ENCODE measurements at places on chromosomes 5 and 9.
A peak's percentile ranks its signal among the peaks of the same experiment; 100 is the strongest.

- peak; percentile 81 for DNase-seq
Measured at GRCh38 chr5:97162045-97162444, 19.6 kb upstream of the LIX1 start.

- peak; percentile 67 for DNase-seq
Measured at GRCh38 chr5:62340392-62340791, 34.4 kb downstream of the KIF2A start.

GRCh38 chr5:9062873-9063272 lies 483.0 kb downstream of the SEMA5A start:
- DNase-seq = no peak

DNA sequence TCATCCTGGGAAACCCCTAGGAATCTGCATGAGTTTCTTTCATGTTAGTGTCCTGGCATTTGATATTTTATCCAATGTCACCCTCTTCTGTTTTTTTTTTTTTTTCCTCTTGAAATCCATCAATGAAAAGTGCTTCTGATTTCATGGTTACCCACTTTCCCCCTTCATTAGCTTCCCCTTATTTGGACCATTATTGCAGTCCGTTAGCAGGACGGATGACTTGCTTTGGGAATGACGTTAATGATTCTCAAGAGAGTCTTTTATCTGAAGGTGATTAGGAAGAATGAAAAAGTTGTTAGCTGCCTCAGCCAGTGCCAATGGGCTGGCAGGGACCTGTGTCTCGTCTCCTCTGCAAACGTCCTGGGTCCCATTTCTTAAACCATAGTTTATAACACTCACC lies 134.7 kb downstream of the SEMA6A start:
- DNase-seq = no peak

- DNase-seq = peak; percentile 11
Measured at GRCh38 chr9:78038620-78039300, 7.1 kb upstream of the GNAQ start.

GRCh38 chr9:132267660-132268059 lies 87.1 kb downstream of the SETX start:
- DNase-seq = no peak

GRCh38 chr5:163563880-163564279 lies 58.5 kb downstream of the MAT2B start:
- DNase-seq = no peak

GRCh38 chr5:89246864-89247263 lies 363.9 kb upstream of the MEF2C start:
- no peak for DNase-seq

DNA sequence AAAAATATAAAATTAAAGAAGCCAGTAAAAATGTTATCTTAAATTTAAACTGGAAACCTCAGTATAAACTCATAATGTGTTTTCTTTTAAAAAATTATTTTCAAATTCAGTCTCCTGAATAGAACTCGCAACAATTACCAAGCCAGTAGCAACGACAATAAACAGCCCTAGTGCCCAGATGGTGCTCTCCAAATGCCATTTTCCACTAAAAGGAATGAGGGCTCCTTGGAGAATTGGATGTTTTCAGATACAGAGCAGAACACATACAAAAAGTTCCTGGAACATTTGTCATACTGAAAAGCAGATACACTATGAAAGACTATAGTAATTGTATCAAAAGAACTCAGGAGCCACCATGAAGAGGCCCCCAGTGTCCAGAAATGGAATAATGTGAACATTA lies 97.4 kb downstream of the TMC1 start:
- no peak for DNase-seq

- no peak for DNase-seq
Measured at GRCh38 chr5:79189439-79190234, 46.3 kb upstream of the JMY start.

GRCh38 chr9:117340422-117340821 lies 74.4 kb downstream of the ASTN2 start:
- no peak for DNase-seq

DNA sequence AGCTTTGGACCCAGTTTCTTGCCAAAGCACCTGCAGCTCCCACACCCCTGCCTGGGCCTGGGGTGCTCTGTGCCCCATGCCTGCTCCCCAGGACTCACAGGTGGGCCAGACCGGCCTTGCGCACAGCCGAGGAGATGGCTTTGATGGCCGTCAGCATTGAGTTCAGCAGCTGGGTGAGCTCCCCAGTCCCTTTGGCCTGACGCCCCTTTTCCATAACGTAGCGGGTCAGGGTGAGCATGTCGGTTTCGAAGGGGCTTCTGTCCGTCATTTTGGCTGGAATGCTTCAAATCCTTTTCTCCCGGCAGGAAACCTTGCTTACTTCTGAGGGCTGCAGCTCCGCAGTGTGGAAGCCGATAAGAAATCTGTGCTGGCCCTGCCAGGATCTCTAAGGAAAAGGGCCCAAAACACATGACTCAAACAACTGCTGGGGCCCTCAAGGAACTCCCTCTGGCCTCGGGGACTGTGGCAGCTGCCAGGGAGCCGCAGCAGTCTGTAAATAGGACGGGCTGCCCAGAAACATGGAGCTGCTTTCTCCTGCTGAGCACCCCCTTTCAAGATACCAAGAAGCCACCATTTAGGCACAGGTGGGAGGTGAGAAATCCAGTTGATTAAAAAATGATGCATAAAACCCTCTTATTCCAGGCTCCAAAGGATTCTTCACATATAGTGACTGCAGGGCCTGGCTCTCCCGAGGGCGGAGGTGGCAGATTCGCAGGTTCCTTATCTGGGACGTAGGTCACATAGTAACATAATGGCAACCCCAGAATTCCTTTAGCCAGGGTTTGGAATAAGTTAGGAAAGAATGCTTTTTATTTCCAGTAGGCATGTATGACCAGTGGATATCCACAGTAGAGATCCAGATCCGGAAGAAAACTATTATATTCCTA lies at the start of gene FBP2:
Gene FBP2, minus strand, starts transcription at position 366 of the 887 bp plus-strand sequence. Its CDS starts 98 bp downstream, at position 268.
- DNase-seq = no peak

GRCh38 chr9:72361217-72361616 lies 3.8 kb downstream of the ZFAND5 start:
- DNase-seq = no peak

DNA sequence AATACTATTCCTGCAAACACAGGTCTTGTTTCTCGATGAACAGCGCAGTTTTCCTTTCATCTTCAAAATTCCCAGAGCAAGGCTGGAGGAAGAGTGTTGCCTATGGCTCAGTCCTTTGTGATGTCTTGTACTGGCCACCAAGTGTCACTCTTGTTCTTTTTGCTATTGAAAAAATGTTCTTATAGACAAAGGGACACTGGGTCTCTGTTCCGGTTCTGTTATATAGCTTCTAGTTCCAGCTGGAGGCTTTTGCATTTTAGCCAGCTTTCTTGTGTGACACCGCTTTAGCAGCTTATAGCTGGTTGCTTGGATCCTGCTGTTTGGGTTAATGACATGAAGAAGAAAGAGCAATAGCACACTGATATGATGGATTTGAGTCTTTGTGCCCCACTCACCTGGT lies 343.7 kb upstream of the KCNN2 start:
- peak; percentile 25 for DNase-seq

- DNase-seq = peak; percentile 72
Measured at GRCh38 chr5:32707418-32707997, 3.6 kb upstream of the NPR3 start.

GRCh38 chr5:136109453-136110135 lies 23.1 kb upstream of the SMAD5 start:
- no peak for DNase-seq

- no peak for DNase-seq
Measured at GRCh38 chr9:72440992-72441847, 76.2 kb upstream of the ZFAND5 start.

- no peak for DNase-seq
Measured at GRCh38 chr5:93071710-93072109, 509.3 kb downstream of the NR2F1-AS1 start.

DNA sequence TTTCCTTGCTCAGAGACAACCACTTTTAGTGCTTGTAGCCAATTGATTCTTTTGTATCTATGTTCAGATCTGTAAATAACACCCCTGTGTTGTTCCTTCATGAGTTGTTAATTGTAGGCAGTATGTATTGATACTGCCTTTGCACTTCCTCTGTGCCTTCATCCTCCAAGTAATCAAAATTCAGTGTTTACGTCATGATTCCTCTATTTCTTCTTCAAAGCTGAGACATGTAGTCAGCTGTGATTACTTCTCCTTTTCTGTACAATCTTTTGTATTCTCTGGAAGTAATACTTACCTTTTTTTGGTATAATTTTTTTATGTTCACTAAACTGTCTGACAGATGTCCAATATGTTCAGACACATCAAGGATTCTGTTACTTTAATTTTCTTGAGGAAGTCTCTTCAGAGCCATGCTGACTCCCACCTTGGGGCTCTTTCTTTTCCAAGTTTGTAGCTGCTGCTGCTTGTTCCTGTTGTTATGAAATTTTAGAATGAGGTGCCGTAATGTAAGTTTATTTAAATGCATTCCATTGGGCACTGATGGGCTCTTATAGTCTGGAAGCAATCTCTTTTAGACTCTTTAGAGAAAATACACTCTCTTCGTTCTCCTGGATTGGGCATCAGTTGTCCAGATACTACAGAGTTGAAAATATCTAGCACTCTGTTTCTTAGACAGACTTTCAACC lies 30.5 kb upstream of the LRRC70 start:
- DNase-seq = no peak

DNA sequence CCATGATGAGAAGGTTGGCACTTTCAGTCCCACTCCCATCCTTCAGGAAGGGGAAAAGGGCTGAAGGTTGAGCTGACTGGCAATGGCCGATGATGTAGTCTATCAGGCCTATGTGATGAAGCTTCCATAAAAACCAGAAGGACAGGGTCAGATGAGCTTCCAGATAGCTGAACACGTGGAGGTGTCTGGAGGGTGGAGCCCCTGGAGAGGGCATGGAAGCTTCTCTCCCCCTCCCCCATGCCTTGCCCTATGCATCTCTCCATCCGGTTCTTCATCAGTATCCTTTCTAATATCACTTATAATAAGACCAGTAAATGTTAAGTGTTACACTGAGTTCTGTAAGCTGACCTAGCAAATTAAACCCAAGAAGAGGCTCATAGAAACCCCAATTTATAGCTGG lies 32.6 kb upstream of the SMU1 start:
- DNase-seq = no peak

DNA sequence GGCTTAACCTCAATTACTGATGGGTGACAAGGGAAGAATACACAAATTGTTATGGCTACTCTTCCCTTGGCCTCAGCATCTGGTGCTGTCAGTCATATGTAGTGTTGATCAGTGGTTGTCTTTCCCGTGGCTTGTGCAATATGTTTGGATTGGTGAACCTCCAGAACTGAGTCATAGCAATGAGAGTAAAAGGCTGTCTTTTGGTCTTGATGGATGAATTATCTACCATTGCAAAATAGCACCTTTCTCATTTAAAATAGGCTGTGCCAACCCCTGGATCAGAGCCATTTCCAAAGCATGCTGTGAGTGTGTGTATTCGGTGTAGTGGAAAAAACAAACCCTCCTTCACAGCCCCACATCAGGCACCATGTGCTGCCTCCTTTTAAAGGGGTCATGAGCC lies 14.6 kb upstream of the F2R start:
- peak; percentile 12 for DNase-seq

GRCh38 chr5:151062405-151063141 lies 18.3 kb downstream of the TNIP1 start:
- no peak for DNase-seq
